ENCODE measurements at places on chromosomes 4 and X. TPM values are rescaled to one million over a fixed set of nuclear protein-coding genes. Genes with fewer than 3 reads are reported as not detected.

Gene SAGE1
- total RNA-seq = not detected

Gene CXCL11
- total RNA-seq = not detected

Gene TACR3
- not detected for total RNA-seq

Gene SPATA18
- total RNA-seq = 2.5 TPM

Gene ITM2A
- 70.9 TPM for total RNA-seq

Gene FGB
- 0.51 TPM for total RNA-seq

GRCh38 chrX:40167233-40167849 lies 69.6 kb upstream of the BCOR start:
- DNase-seq = peak; percentile 37

DNA sequence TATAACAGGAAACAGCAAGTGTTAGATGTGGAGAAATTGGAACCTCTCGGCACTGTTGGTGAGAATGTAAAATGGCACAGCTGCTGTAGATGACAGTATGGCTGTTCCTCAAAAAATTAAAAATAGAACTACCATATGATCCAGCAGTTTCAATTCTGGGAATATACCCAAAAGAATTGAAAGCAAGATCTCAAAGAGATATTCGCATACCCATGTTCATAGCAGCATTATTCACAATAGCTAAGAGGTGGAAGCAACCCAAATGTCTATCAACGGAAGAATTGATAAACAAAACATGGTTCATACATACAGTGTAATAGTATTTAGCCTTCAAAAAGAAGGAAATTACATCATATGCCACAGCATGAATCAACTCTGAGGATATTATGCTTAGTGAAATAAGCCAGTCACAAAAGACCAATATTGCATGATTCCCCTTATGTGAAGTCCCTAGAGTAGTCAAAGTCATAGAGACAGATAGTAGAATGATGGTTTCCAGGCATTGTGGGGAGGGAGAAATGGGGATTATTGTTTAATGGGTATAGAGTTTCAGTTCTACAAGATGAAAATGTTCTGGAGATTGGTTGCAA lies 467.7 kb downstream of the IDS start:
- DNase-seq = no peak

GRCh38 chr4:142282870-142283431 lies 563.1 kb downstream of the INPP4B start:
- DNase-seq = no peak

DNA sequence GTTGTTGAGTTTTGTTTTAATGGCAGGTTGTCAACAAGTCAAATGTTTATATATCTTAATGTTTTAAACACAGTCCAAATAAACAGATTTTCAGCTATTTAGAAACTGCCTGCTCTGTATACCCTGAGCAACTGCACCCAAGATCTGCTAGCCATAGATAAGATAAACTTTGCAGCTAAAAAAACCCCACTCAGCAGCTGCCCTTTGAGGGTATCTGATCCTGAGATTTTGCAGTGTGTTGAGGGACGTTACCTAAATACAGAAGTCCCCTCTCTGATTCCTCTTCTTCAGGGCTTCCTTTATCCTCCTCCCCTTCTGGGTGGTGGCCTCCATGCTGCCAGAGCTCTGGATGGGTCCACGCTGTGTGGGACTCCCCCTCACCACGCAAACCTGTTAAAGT lies 11.0 kb upstream of the FGG start:
- DNase-seq = no peak

DNA sequence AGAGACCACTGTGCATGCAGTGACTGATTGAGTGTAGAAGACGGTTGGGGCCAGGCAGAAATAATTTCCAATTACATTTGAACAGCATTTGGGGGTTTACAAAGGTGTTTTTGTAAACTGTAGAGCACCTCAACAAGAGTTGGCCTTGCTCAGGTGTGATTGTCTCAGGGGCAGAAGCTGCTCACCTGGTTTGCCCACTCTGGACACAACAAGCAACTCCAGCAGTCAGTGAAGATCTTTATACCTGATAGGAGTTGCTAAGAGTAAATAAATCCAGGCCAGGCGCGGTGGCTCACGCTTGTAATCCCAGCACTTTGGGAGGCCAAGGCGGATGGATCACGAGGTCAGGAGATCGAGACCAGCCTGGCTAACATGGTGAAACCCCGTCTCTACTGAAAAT lies 221.3 kb downstream of the RAB28 start:
- DNase-seq = no peak

DNA sequence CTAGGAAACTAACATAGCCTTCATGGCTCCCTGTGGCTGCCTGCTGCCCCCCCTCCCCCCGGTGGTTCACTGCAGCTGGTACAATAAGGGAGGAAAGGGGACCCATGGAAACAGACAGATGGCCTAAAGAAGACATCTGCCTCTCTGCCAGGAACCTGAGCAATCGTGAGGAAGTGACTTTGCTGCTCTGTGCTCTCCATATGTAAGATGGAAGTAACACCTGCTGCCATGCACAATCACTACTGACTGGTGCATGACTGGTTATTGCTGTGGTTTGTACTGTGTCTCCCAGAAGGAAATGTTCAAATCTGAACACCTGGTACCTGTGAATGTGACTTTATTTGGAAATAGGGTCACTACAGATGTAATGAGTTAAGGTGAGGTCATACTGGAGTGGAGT lies 43.6 kb downstream of the CD99L2 start:
- DNase-seq = no peak

DNA sequence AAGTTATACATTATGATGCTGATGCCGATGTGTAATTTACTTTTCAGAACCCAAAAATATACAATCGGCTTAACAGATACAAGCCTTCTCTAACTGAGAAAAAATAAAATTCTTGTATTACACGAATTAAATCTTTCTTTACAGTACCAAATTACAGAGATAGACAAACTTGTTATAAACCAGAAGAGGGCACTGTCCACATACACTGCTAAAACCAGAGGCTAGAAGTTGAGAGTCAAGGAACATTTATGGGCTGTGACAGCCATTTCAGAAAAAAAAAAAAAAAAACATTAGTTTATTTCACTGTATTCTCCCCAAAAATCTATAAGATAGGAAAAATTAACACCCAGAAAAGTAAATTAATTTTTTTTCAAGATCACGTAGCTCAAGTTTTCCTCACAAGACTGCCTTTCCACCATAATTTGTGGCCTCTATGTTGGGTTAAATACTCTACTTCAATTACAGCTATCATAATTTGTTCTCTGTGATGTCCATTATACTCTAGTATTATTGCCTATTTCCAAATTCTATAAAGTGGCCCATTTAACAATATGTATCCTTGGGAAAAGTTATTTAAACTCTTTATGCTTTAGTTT lies 12.0 kb downstream of the EREG start:
- no peak for DNase-seq

- no peak for DNase-seq
Observed at GRCh38 chr4:120858776-120859175, 63.8 kb downstream of the PRDM5 start.

- no peak for DNase-seq
Observed at GRCh38 chr4:147828331-147828905, 96.5 kb downstream of the ARHGAP10 start.

DNA sequence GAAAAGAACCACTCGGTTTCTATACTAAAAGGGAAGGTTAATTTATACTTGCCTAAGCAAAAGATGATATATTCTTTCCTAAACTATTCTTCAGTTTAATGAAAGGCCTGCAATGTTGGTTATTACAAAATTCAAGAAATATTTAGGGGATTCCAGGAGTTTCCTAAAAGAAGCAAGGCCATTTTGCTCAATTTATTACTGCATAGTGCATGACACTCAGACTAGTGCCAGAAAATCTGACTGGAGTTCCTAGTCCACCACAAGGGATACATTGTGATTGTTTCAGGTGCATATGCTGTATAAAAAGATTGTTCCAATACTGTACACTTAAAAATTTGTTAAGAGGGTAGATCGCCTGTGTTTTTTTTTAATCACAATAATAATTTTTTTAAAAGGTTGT lies 78.7 kb downstream of the CAPN6 start:
- DNase-seq = no peak

GRCh38 chr4:93918856-93919255 lies 90.3 kb downstream of the ATOH1 start:
- DNase-seq = no peak

DNA sequence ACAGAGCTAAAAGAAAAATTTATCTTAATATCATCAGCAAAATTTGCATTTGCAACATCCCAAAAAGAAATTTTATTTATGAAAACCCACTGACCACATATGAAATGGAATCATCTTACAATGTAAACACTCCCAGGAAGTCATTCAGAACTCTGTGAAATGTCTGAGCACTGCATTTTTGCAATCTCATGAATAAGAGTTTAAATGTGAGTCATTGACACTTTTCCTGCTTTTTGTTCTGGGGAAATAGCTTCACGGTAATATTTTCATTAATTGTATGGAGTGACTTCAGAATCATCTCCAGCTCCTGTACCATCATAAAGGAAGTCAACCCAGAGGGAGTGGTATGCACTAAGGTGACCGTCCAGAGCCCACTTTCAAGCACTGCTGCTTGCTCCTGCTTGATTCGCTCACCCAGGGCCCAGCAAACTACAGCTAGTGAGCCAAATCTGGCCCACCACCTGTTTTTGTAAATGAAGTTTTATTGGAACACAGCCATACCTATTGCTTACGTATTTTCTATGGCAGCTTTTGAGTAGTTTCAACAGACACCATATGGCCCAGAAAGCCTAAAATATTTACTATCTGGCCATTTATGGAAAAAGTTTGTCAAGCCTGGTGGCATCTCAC lies 17.2 kb downstream of the EDNRA start:
- DNase-seq = no peak

GRCh38 chrX:68413254-68413653 lies 20.0 kb downstream of the OPHN1 start:
- no peak for DNase-seq

- DNase-seq = no peak
Observed at GRCh38 chr4:1247864-1248244, 1.1 kb downstream of the CTBP1 start.

DNA sequence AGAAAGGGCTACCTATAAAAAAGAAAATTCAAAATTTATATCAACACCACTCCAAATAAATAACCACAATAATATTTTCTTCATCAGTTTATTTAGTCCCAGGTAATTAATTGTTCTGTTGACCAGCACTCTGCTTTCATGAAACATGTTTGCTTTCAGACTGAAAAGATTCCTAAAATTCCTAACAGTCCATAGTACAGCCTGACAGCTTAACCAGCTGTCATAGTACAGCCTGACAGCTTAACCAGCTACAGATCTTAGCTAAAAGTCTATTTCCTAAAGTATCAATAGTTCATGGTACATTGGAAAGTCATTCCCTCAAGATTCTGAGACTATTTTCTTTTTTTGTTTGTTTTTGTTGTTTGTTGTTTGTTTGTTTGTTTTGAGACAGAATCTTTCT lies 144.1 kb upstream of the DDX53 start:
- DNase-seq = no peak

DNA sequence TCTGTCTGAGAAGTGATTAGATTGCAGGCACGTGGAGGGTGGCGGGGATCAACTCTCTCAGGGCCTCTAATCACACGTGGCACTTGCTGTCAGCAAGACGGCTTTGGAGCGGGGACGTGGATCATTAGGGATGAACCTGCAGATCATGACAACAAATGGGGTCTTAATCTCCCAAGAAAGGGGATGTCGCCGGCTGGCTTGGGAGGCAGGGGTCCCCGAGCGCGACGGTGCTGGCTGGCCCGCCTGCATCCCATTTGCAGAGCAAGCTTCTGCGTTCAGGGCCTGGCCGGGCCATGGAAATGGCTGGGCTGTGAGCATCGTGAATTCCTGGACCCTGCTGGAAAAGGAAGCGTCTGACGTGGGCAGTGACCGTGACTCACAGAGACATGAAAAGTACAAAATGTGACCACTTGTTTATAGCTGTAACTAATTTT lies 85.1 kb upstream of the SHOX start:
- no peak for DNase-seq

DNA sequence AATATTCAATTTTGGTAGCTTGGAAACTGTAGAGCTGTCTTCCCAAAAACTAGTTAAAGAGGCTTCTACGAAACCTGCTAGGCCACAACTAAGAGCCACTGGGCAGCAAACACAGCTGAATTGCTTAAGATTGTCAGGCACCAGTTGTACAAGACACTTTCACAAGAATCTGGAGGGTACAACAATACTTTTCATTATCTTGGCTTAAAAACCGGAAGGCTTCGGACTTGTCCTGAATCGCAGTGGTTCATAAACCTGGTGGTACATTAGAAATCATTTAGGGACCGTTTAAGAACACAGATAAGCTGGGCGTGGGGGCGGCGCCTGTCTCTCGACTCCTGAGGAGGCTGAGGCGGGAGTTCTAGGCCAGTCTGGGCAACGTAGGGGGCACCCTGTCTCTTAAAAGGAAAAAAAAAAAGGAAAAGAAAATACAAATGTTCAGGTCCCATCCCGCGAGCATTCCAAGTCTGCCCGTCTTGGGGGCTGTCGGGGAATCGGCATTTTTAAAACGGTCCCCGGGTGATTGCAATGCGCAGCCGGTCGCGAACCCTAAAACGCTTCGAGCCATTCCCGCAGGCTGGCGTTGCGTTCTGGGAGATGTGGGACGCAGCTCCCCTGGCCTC lies 763 bp downstream of the PYURF start:
- DNase-seq = peak; percentile 68

- DNase-seq = no peak
Observed at GRCh38 chr4:45692131-45692735, 431.6 kb downstream of the GABRG1 start.

GRCh38 chrX:56366901-56367300 lies 134.7 kb downstream of the KLF8 start:
- DNase-seq = no peak

DNA sequence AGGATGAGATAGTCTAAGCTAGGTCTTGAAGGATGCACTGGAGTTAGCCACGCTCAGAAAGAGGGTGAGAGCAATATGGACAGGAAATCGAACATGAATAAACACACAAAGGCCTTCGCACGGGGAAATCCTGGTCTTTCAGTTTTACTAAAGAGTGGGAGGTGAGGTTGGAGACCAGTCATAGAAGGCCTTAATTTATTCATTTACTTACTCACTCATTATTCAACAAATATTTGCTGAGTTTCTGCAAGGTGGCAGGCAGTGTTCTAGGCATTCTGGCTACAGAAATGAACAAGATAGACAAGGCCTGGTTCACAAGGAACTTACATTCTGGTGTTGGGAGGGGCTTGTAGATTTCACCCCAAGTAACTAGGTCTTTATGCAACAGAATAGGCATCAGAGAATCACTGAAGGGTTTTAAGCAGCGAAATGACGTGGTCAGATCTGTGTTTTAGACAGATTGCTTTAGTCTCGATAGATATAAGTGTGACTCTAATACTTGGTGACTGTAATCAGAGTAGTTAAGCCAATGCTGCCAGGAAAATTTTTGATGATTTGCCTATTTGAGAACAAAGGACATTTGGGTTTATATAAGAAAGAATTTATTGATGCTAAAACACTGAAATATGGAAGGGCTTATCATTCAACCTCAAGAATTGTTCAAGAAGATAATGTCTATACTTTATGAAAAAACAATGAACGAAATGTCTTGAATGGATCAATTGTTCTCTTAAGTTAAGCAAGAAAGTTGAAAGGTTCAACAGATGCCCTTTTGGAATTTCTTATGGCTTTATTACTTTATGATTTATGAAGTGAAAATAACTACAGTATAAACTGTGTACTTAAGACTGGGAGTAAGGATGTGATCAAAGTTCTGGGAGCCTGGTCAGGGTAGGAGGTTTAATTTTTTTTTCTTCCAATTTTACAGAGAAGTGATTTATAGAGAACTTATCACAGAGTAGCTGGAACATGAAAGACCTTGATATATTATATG lies 184.4 kb upstream of the CASK start:
- DNase-seq = no peak

All from Right ventricle myocardium superior (tissue), 1 donor.